ENCODE measurements at places on chromosomes 1 and 21.

- H3K27me3 ChIP-seq: no peaks in the 10 kb centered on the region
- DNase-seq: no peak
- H3K36me3 ChIP-seq: no peaks in the 10 kb centered on the region
- no peak overlapping the region for H3K4me3 ChIP-seq
- no peak overlapping the region for H3K27ac ChIP-seq
- peaks cover 2% of the 10 kb centered on the region for H3K4me1 ChIP-seq
These were observed 13.0 kb downstream of the GPR137B start for GRCh38 chr1:236155399-236155767.

DNA sequence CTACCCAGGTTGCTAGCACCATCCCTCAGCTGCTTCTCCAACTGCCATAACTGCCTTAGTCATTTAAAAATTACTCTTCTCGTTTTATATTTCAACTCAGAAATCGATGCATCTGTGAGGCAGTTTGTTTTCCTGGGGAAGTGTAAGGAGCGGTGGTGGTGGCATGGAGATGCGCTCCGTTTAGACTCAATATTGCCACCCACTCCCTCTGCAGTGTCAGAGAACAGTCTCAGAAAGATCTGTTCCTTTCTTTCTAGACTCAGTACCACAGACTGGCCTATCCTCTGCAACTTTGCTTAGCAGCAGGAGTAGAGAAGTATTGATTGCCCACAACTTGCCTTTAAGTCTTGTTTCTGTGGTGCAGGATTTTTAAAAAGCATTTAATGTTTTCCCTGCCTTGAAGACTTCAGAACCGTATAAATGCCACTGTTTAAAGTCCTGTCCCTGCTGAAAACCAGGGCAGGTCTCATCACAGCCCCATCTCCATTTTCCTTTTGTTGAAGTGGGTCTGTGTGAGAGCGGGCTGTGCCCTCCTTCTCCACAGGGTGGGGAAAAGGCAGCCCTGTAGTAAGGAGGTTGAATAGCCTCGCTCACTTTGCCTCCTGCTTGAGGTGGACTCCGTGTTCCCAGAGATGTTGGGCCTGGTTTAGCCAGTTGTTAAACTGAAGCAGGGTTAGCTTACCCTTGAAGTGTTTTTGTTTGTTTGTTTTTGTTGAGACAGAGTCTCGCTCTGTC, 105.2 kb downstream of the NFIA start:
- no peak overlapping the region for H3K4me3 ChIP-seq
- no peaks in the 10 kb centered on the region for H3K36me3 ChIP-seq
- DNase-seq: no peak
- no peak overlapping the region for H3K27ac ChIP-seq
- H3K27me3 ChIP-seq: peaks cover 2% of the 10 kb centered on the region

GRCh38 chr1:3238703-3239278, 169.8 kb downstream of the PRDM16 start:
- H3K27me3 ChIP-seq: no peaks in the 10 kb centered on the region
- DNase-seq: no peak
- no peaks in the 10 kb centered on the region for H3K4me1 ChIP-seq

DNA sequence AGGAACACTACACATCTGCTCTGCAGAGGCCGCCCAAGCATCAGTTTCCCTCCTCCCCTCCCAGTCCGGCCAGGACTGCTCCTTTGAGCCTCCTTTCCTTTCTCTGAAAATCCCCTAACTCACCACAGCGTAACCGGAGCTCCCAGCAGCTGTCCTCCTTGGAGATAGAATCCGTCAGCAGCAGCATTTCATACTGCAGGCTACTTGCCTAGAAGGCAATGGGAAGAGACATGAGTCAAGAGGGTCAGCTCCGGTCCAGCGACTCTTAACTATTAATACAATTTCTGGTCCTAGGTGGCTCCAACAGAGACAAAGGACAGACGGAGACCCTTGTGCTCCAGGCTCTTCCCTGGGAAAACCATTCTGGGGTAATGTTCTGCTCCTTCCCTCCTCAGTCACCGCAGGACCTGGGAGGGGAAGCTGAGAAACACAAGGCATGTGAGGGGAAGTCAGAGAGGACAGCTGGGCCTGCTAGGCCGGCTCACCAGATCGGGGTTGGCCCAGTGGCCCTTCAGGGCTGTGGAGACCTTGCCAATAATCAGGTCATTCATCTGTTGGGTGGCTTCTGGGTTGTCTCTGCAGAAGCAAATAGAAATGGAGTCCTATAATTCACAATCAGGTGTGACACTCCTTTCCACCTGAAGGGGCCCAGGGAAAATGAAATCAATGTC, 99.7 kb downstream of the UBR4 start:
- no peak overlapping the region for H3K27ac ChIP-seq
- no peaks in the 10 kb centered on the region for H3K27me3 ChIP-seq
- no peaks in the 10 kb centered on the region for H3K4me1 ChIP-seq
- H3K4me3 ChIP-seq: no peak overlapping the region
- peaks cover 59% of the 10 kb centered on the region for H3K36me3 ChIP-seq
- DNase-seq: no peak

DNA sequence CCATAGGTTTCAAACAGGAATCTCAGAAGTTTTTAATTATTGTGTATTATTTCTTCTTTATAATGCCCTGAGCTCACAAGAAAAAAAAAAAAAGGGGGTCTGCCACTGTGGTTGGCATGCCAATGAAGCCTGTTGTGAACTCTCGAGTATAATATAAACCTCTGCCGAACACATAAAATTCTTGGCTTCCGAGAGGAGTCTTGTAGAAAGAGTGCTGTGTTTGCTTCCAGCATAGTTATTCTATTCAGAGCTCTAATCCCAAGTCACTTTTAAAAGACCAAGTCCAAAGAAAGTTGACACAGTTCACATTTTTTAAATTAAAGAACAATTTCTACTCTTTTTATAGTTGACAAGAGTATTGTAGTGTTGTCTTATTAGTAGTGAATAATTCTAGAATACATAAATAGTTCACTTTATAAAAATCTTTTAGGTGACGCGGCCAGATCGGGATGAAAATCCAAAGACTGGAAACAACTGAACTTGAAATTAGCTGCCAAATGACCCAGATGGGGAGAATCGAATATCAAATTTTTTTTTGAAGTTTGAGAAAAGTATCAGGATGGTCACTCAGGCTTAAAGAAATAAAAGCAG, 293.2 kb downstream of the DUSP10 start:
- H3K36me3 ChIP-seq: no peaks in the 10 kb centered on the region
- H3K27ac ChIP-seq: no peak overlapping the region
- peaks cover 5% of the 10 kb centered on the region for H3K4me1 ChIP-seq
- no peak for DNase-seq

GRCh38 chr1:23367451-23367790, 2.2 kb downstream of the ZNF436 start:
- no peaks in the 10 kb centered on the region for H3K27me3 ChIP-seq
- peaks cover 50% of the 10 kb centered on the region for H3K36me3 ChIP-seq
- DNase-seq: no peak
- H3K27ac ChIP-seq: peak overlapping the region; percentile 95
- peak overlapping the region; percentile 92 for H3K4me3 ChIP-seq

GRCh38 chr1:237562242-237562823, 328.4 kb downstream of the ZP4 start:
- DNase-seq: no peak
- H3K4me1 ChIP-seq: no peaks in the 10 kb centered on the region
- H3K4me3 ChIP-seq: no peak overlapping the region
- no peak overlapping the region for H3K27ac ChIP-seq

DNA sequence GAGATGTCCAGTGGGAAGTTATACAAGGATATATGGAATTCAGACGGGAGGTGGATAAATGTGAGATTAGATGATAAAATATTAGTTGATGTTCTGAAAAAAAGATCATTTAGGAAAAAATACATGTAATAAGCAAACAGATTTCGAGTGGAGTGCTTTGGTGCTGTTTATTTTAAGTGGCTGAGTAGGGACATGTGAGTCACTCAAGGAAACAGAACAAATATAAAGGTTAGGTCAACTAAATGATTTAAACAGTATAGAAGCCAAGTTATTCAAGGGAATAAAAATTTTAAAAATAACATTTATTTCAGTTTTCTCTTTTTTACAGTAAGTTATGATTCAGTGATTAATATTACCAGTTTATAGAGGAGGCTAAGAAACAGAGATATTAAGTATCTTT, 1046.7 kb upstream of the B3GALT2 start:
- no peaks in the 10 kb centered on the region for H3K27me3 ChIP-seq
- H3K36me3 ChIP-seq: no peaks in the 10 kb centered on the region
- DNase-seq: no peak
- H3K4me3 ChIP-seq: no peak overlapping the region
- H3K4me1 ChIP-seq: no peaks in the 10 kb centered on the region

- no peaks in the 10 kb centered on the region for H3K27me3 ChIP-seq
- H3K36me3 ChIP-seq: peaks cover 44% of the 10 kb centered on the region
- peak overlapping the region; percentile 87 for H3K4me3 ChIP-seq
- peak overlapping the region; percentile 92 for H3K27ac ChIP-seq
- peaks cover 65% of the 10 kb centered on the region for H3K4me1 ChIP-seq
- no peak for DNase-seq
These were observed 18.7 kb upstream of the SLAMF1 start for GRCh38 chr1:160665330-160666078.

DNA sequence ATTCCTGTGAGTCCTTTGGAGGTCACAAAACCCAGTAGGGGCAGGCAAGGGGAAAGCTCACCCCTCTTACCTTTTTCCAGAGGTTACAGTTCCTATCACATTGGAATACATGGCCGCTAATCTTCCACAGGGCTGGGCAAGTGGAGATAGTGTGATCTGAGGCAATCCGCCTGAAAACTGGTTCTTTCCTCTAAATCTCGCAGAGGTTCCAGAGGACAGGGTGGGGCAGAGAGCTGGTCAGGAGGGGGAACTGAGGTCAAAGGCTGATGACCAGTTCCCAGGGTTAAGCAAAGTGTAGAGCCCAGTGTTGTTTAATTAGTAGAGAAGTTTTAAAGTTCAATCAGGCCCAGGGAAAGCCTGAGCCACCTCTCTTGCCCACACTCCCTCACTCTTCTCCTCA, at the start of gene SERPINC1:
SERPINC1 (minus strand) TSS at position 179 of the 400 bp plus-strand sequence; CDS start at position 111, 68 bp downstream.
- no peaks in the 10 kb centered on the region for H3K4me1 ChIP-seq
- peaks cover 3% of the 10 kb centered on the region for H3K27me3 ChIP-seq
- no peaks in the 10 kb centered on the region for H3K36me3 ChIP-seq
- no peak within 1 kb of the TSS for H3K27ac ChIP-seq

DNA sequence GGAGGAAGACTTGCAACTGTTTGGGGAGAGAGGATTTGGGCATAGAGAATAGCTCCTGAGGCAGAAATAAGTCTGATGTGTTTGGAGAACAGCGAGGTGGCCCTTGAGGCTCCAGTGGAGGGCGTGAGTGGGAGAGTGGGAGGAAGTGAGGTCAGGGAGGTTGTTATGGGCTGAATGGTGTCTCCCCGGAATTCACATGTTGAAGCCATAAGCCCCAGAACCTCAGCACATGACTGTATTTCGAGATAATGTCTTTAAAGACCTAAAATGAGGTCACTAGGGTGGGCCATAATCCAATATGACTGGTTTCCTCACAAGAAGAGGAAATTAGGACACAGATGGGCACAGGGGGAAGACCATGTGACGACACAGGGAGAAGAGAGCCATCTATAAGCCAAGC, 17.9 kb upstream of the APP start:
- no peaks in the 10 kb centered on the region for H3K4me1 ChIP-seq
- H3K27me3 ChIP-seq: no peaks in the 10 kb centered on the region
- H3K27ac ChIP-seq: no peak overlapping the region
- no peaks in the 10 kb centered on the region for H3K36me3 ChIP-seq

- DNase-seq: no peak
- H3K4me1 ChIP-seq: peaks cover 33% of the 10 kb centered on the region
- no peaks in the 10 kb centered on the region for H3K27me3 ChIP-seq
- H3K36me3 ChIP-seq: peaks cover 59% of the 10 kb centered on the region
- peak overlapping the region; percentile 98 for H3K27ac ChIP-seq
- H3K4me3 ChIP-seq: peak overlapping the region; percentile 99
These were observed 555 bp downstream of the PRPF38A start for GRCh38 chr1:52404975-52405338.

GRCh38 chr1:107003972-107004371, 52.5 kb upstream of the PRMT6 start:
- H3K4me1 ChIP-seq: no peaks in the 10 kb centered on the region
- no peaks in the 10 kb centered on the region for H3K27me3 ChIP-seq
- no peak overlapping the region for H3K27ac ChIP-seq
- H3K4me3 ChIP-seq: no peak overlapping the region
- no peak for DNase-seq
- no peaks in the 10 kb centered on the region for H3K36me3 ChIP-seq

GRCh38 chr1:192793983-192794767, 14.7 kb upstream of the RGS2 start:
- no peak for DNase-seq
- no peaks in the 10 kb centered on the region for H3K4me1 ChIP-seq
- peaks cover 2% of the 10 kb centered on the region for H3K27me3 ChIP-seq
- no peak overlapping the region for H3K4me3 ChIP-seq
- H3K27ac ChIP-seq: no peak overlapping the region

GRCh38 chr21:46055863-46056281, 42.0 kb upstream of the COL6A2 start:
- H3K4me1 ChIP-seq: peaks cover 3% of the 10 kb centered on the region
- no peak overlapping the region for H3K4me3 ChIP-seq
- no peak for DNase-seq
- H3K27ac ChIP-seq: no peak overlapping the region
- no peaks in the 10 kb centered on the region for H3K36me3 ChIP-seq

DNA sequence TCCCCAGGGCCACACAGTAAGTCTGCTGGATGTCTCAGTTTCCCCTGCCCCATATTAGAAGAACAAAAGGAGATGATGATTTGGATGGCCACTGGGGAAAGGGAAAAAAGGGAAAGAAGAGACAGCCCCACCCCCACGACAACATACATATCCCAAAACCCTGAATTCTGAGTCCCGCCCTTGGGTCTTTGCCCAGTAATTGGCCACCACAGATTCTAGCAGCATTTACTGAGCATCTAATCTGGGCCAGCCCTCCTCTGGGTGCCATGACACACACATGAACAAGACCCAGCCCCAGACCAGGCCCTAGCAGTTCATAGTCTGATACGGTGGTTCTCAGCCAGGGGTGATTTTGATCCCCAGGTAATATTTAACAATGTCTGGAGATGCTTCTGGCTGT, 5.2 kb upstream of the TTC4 start:
- H3K4me3 ChIP-seq: no peak overlapping the region
- H3K27ac ChIP-seq: no peak overlapping the region
- H3K4me1 ChIP-seq: peaks cover 5% of the 10 kb centered on the region
- no peaks in the 10 kb centered on the region for H3K27me3 ChIP-seq

GRCh38 chr1:1228187-1228586, 3.6 kb downstream of the SDF4 start:
- H3K4me1 ChIP-seq: peaks cover 9% of the 10 kb centered on the region
- peaks cover 38% of the 10 kb centered on the region for H3K36me3 ChIP-seq
- H3K27me3 ChIP-seq: no peaks in the 10 kb centered on the region
- DNase-seq: no peak

DNA sequence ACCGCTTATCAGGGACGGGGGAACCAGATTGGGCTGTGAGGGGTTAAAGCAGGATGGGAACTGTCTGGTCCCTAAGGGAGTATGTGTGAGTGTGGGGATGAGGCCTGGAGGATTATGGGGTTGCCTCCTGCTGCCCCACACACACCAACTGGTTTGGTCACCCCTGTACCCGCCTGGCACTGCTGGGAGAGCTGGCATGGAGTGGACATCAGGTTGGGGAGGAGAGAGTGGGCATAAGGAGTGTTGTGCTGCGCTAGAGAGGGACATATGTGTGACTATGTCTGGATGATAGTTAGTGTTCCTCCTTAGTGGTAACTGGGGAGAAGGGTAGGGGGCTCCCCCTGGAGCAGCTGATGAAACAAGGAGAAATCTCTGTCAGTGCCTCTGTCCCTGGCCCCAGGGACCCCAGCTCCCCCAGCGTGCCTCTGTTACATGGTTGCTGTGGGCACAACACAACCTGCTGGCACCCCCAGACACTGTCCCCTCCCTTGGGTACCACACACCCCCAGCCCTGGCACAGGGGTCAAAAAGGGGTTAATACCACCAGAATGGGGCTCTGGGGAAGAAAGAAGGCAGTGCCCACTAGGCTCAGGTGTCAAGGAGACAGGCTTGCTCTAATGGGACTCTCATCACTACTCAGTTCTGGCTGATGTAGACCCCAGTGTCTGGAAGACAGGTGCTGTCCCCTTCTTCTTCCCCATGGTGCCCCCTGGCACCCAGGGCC, 1.9 kb downstream of the ZBTB7B start:
- peaks cover 39% of the 10 kb centered on the region for H3K4me1 ChIP-seq
- H3K27ac ChIP-seq: peak overlapping the region; percentile 91
- H3K36me3 ChIP-seq: peaks cover 13% of the 10 kb centered on the region
